NCI-H748 treated with DMSO at 0.1 percent for 48 hours (cell line): ENCODE measurements at places on chromosomes 1 and 21.

DNA sequence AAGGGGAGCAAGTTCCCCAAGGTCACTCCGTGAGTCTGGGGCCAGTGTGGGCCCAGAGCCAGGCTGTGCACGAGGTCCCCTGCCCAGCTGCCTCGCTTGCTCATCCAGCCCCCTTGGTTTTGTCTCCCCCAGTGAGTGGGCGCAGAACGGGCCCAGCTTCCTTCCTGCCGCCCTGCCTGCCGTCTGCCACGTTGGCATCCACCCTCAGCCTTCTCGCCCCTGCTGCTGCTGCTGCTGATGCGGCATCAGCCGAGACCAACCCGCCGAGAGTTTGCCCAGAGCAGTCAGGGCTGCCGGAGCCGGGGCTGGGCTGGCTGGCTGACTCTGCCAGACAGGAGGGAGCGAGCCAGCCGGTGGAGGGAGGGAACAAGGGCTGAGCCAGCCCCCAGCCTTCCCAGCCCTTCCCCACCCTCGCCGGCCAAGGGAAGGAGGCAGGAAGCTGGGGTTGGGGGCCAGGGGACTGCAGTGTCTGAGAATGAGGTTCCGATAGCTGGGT is 31.4 kb upstream of the WASF2 start:
- no peak for DNase-seq

DNA sequence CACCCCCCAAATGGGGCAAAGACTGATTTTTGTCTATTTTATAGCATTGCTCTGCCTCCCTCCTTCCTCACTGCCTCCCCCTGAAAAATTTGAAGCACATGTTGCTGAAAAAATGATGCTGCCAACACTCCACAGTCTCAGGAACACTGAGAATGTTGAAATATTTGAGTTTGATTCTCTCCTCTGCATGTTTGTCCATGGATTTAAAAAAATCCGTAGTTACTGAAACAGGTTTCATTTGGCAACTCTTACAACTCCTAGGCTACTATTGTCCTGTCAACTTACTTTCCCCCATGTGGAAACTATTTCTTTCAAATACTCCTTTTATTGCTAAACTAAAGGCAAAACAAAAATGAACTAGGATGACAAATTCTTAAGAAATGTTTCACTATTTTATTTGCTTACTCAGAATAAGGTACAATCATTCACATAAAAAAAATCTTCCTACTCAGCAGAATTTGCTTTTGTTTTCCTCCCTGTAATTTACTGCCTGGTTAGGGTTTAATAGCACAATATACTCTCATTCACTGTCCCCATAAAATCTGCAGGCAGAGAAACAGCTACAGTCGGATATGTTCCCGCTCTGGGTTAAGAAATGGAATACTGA is 50.2 kb downstream of the C21orf91 start:
- no peak for DNase-seq

- DNase-seq: no peak
Observed at GRCh38 chr1:153397924-153398651, 7.2 kb upstream of the S100A8 start.

DNA sequence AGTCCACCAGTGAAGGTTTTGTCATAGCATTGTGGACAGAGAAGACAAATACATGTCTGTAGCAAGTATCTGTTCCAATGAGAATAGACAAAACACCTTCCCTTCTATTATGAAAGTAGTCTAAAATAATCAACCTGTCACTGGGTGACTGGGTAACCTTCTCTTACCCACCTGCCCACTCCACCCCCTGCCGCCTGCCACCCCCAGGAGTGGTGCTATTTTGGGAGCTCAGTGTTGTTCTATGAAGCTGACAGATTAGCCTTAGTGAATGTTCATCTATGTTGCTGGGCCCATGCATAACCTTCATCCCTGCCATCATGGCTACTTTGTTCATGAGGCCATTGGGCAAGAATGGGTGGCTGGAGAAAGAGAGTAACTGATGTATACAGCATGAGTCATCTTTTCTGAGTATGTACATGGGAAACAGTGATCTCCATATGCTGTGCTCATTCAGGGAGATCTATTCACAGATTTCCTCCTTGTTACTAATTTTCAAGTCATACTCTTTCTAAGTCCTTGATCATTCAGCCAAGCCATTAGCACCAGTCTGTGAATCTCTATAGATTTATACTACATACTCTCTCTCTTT is 24.8 kb downstream of the MARK1 start:
- DNase-seq: no peak

GRCh38 chr1:172293429-172293828 is 127.1 kb upstream of the C1orf105 start:
- DNase-seq: no peak

- DNase-seq: peak; percentile 15
Observed at GRCh38 chr1:113745425-113745824, 13.9 kb downstream of the PHTF1 start.

GRCh38 chr1:37097731-37098130 is 63.4 kb upstream of the GRIK3 start:
- DNase-seq: no peak

GRCh38 chr1:31657020-31657804 is 12.5 kb upstream of the PEF1 start:
- no peak for DNase-seq

DNA sequence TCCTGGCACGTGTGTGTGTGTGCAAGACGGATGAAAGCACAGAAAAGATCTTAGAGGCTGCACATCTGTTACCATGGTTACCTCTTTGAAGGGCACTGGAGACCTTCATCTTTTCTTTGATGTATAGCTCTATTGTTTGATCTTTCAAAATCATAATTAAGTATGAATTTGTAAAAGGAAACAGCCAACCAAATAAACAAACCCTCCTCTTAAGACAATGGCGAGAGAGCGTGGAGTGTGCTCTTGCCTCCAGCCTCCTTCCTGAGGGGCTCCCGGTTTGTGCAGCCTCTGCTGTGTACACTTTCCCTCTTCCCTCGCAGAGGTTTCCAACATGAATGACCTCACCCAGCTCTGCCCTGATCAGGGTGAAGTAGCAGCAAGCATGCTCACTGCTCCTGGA is 27.9 kb downstream of the CACNA1S start:
- peak; percentile 17 for DNase-seq

GRCh38 chr1:85225624-85226380 is 25.0 kb upstream of the SYDE2 start:
- peak; percentile 13 for DNase-seq

DNA sequence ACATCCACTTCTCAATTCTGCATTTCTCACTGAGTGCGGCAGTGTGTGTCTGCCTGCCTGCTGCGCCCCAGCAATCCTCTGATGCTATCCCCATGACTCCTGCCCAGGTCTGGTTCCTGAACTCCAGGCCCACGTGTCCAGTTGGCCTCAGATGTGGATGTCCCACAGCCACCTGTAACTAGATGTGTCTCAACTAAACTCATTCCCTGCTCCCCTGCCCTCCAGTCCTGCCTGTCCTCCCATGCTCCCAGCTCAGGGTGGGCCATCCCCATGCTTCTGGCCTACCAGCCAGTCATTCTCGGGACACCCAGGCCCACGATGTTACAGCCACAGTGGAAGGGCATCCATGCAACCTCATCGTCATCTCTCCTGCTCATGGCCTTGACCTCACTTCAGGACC is 76.8 kb downstream of the STUM start:
- no peak for DNase-seq

DNA sequence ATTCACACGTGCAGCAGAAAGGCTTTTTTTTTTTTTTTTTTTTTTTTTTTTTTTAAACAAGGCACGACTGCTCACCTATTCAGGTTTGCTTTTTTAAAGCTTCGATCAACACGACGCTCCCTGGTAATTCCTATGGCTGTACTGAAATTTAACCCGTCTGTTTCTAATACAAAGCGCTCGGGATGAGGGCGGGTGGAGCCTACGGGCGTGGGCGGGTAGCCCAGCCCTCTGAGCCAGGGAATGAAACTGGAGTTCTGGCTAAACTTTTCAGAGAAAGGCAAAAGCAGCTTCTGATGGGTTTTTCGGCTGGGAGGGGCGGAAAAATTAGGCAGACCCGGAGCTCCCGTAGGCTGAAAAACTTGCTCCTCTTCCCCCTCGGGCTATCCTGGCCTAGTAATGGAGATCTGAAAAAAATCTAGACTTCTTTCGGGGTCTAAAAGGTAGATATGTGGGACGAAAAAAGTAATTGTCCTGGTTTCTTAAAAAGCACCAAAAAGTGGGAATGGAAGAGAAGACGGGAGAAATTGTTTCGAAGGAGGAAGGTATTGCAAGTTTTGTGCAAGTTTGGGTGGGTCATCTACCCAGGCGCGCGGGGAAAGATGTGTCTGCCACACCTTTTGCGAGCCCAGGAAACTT is 7.4 kb downstream of the NR5A2 start:
- DNase-seq: no peak

- DNase-seq: no peak
Observed at GRCh38 chr21:46622226-46622625, 13.2 kb upstream of the PRMT2 start.

DNA sequence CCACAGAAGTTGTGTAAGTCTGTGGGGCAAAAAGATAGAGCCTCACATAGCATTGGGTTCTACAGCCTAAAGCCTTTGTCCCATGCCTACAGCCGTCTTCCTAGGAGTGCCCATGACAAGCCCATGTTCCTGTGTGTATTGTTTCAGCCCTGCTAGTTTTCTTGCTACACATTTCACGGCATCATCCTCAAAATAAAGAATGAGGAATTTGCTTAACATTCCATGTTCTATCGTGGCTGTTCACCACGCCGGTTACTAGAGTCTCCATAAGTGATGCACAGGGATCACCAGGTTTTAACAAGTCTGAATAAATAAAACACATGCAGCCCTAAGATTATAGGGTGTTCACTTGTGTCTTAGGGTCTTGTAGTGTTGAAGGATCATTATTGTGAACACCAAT is 87.4 kb upstream of the NGF start:
- DNase-seq: no peak

DNA sequence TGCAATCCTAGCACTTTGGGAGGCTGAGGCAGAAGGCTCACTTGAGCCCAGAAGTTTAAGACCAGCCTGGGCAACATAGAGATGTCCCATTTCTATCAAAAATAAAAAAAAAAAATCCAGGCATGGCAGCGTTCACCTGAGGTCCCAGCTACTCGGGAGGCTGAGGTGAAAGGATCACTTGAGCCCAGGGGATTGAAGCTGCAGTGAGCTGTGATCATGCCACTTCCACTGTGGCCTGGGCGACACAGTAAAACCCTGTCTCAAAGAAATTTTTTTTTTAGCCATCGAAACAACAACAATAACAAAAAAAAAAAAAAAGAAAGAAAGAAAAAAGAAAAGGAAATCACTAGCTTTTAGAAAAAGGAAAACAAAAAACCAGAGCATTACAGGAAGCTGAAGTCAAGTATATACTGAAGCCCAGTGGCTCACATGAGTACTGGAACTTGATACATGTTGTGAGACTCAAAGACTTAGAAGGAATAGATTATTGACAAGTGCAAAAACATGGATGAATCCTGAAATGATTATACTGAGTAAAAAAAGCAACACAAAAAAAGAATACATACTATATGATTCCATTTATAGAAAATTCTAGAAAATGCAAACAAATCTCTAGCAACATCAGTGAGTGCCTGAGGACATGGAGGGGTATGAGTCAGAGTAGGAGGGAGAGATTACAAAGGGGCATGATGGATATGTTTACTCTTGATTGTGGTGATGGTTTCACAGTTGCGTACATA is 6.1 kb upstream of the RABGAP1L start:
- no peak for DNase-seq

GRCh38 chr1:35120458-35121133 is 41.4 kb downstream of the ZMYM1 start:
- DNase-seq: no peak

- DNase-seq: no peak
Observed at GRCh38 chr1:212271823-212272485, 13.3 kb upstream of the PPP2R5A start.

GRCh38 chr1:220241072-220241663 is 31.1 kb downstream of the RAB3GAP2 start:
- DNase-seq: no peak

GRCh38 chr1:172657586-172657985 is 1.3 kb upstream of the FASLG start:
- DNase-seq: no peak

DNA sequence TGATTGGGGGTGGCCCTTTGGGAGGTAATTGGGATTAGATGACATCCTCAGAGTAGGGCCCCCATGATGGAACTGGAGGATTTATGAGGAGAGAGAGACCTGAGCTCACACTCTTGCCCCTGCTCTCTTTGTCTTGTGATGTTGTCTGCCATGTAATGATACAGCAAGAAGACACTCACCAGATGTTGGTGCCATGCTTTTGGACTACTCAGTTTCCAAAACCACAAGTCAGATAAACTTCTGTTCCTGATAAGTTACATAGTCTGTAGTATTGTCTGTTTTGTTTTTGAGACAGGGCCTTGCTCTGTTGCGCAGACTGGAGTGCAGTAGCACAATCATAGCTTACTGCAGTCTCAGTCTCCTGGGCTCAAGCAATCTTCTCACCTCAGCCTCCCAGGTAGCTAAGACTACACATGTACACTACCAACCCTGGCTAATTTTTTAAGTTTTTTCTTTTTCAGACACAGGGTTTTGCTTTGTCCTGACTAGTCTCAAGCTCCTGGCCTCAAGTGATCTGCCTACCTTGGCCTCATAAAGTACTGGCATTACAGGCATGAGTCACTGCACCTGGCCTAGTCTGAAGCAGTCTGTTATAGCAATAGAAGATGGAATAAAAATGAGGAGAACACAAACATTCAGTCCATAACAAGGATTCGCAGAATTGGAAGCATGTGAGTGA is 115.0 kb upstream of the GALNT2 start:
- no peak for DNase-seq

GRCh38 chr1:61419657-61420056 is 305.3 kb downstream of the TM2D1 start:
- DNase-seq: no peak

DNA sequence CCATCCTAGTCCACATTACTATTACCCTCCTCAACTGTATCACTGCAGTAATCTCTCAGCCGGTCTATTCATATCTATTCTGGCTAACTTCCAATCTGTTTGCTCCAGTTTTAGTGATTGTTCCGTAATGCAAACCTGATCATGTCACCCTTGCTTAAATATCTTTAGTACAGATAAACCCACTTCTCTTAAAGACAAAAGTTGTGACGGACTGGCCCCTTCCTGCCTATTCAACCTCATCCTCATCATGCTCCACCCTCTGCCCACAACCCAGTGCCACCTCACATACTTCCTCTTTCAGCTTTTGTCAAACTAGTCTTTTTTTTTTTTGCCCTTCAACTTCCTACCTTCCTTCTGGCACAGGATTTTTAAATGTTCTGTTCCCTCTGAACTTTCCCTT is 2.8 kb upstream of the C1orf162 start:
- DNase-seq: no peak

- no peak for DNase-seq
Observed at GRCh38 chr1:175192111-175192629, 406 bp downstream of the KIAA0040 start.

DNA sequence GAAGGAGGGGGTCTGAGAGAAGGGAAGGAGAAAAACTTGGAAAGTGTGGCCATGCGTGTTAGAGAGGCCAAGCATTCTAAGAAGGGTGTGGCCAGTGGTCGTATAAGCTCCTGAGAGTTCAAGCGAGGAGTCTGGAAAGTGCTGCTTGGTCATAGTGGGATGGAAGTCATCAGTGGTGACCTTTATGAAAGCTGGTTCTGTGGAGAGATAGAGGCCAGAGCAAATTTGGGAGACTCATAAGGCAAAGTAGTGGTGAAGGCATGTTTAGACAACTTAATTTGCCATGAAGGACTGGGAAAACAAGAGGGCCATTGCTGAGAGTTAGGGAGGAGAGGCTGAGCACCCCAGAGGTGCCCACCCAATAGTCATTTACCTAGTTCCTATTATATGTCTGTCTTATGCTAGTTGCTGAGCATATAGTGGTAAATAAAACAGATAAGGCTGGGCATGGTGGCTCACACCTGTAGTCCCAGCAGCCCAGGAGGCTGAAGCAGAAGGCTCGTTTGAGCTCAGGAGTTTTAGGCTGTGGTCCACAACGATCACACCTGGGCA is 1.9 kb downstream of the KLF17 start:
- no peak for DNase-seq

GRCh38 chr1:205676597-205676996 is 3.7 kb downstream of the SLC45A3 start:
- no peak for DNase-seq
